ENCODE measurements at places on chromosomes 6 and 20.

- peak; percentile 45 for DNase-seq
Observed at GRCh38 chr20:31858760-31859083, 11.6 kb downstream of the DUSP15 start.

DNA sequence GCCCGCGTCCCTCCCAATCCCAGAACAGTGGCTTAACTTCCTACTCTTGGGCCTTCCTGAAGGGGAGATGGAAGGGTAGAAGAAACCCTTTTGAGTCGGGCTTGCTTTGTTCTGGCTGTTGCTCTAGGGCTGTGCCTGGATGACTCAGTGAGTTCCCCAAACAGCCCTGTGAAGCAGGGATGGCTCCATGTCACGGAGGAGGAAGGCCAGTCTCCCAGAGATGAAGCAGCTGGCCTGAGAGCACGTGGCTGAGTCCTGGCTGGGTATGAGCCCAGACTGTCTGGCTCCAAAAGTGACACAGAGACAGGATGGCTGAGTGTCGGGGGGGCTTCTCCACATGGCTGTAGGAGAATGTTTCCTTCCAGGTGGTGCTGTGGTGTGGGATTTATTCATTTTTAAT lies 4.6 kb downstream of the SYTL3 start:
- peak; percentile 59 for DNase-seq

DNA sequence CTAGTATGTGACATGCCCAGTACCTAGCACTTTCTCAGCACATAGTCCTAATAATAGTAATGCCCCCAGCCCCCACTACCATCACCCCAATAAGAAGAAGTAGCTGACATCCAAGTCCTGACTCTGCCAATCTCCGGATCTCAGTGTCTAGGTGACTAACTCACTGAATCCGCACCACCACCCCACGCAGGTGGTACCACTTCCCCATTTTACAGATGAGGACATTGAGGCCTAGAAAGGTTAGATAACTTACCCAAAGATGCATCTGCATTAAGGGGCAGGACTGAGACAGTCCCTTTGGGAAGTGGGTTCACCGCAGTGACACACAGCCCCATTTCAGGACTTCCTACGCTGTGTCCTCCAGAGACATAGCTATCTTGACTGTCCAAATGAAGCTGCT lies 241.2 kb downstream of the TFAP2C start:
- DNase-seq = no peak

DNA sequence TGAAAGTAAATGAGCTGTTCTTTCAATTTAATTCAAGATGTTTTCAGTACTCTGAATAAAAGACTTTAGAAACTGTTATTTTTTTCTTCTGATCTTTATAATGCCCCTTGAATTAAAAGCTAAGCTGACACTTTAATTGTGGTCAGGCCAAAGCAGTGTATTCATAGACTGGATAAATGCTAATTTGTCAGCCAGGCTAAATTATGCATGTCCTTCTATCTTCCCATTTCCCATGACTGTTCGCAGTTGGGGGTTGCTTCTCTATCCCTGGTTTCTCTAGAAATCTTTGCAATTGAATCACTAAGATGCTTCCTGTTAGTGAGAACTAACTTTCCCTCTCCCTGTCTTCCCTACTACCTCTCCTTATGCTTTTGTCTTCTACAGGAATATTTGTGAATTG lies 396.2 kb downstream of the RFPL4B start:
- DNase-seq = no peak

- DNase-seq = peak; percentile 51
Observed at GRCh38 chr20:59402681-59403080, 102.3 kb downstream of the EDN3 start.

DNA sequence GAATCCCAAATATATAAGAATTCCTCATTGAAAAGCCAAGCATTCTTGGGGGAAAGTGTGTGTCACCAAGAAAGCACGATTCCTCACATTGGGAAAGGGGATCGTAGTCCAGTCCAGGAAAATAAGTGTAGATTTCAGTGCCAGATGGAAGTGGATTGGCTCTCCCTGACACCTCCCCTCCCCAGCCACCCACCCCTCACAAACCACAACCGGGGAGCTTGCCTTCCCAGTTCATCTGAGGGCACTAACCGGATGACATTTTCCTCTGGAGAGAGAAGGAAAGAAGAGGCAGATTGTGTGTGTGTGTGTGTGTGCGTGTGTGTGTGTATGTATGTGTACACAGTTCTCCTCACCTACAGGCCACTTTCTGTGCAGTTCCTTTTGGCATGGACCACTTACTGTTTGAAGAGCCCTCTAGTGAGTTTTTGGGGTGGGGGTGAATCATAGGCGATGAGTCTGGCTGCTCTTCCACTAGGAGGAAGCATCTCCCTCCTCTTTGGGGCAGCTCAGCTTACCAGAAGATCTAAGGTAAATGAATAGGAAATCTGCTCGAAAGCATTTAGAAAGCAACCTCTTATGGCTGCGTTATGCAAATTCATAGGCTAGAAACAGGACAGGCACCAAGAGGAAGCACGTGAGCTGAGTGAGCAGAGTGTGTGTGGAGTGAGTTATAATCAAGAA lies 20.8 kb downstream of the DAAM2 start:
- peak; percentile 75 for DNase-seq

DNA sequence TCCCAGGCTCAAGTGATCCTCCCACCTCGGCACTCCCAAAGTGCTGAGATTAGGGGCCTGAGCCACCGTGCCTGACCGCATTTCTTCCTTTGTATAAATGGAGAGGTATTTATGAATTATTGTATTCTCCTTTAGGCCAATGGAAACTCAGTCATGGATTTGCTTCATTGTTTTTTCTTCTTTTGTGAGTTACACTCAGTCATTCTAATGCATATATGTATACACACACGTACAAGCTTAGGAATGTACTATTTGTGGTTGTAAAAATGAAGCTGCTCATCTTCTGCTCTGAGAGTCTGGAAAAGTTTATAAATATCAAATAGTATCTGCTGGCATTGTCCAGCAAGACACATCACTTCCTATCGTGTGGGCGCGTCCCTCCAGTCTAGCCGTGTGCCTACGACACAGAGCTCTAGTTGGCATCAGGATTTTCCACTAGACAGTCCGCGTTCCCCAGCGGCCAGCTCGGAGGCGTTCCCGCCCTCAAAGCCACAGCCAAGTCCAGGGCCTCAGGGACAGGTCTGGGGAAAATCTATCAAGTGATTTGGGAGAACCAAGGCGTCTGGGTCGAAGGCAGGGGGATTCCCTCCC lies 215.2 kb downstream of the NFATC2 start:
- peak; percentile 52 for DNase-seq

DNA sequence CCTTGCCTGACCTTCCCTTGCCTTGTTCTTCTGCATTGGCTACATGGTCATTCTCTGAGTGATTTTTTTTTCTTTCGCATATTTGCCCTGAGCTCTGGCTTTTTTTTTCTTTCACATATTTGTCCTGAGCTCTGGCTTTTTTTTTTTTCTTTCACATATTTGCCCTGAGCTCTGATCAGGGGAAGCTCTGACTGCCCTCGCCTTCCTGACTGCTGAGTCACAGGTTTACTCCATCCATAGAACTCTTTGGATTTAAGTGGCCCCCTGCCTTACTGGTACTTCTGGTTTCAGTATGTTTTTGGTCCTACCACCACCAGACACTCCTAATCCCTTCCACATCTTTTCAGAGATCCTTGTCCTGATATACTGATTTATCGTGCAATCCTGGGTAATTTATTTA lies 201.1 kb downstream of the OGFRL1 start:
- DNase-seq = no peak

DNA sequence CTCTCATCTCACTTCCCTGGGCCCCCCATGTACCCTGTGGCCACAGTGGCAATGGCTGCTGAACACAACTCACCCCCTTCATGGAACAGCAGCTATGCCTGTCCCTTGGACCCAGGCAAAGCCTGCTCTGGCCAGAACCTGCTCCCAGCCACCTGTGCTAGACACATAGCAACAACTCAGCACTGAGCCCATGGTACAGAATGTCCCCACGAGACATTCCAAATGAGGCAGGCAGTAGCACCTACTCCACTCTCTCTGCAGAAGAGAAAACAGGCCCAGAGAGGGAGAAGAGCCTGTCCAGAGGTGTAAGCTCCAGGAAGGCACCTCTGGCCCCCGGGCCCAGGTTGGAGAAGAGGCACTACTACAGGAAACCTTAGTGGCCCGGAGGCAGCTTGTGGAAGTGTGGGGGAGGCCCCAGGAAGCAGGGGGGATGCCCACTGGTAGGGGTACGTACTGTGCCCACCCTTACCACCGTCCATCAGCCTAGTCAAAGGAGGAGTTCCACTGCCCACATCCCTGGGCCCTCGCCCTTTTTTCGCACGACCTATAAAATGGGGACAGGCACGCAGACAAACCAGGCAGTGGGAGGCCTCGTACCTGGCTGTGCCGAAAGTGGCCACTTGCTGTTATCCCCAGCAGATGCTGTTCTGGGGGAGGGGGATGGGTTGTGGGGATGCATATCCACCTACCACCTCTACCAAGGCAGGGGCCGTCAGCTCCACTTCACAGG lies 97.2 kb downstream of the ASXL1 start:
- no peak for DNase-seq

- no peak for DNase-seq
Observed at GRCh38 chr20:50138120-50138478, 15.4 kb downstream of the PEDS1 start.

All from right forelimb (tissue), 1 donor.